ENCODE measurements at places on chromosomes 6 and 20.

- DNase-seq, result no peak
These were observed 9.1 kb upstream of the MANBAL start for GRCh38 chr20:37280403-37280802.

- DNase-seq, result no peak
These were observed 180.2 kb upstream of the SHLD1 start for GRCh38 chr20:5570031-5570430.

GRCh38 chr6:68649669-68650068 lies 14.6 kb downstream of the ADGRB3 start:
- DNase-seq, result no peak

GRCh38 chr6:38375341-38375740 lies 264.4 kb downstream of the BTBD9 start:
- no peak for DNase-seq
